ENCODE measurements at places on chromosomes 1 and 21.

GRCh38 chr1:183804916-183805841 lies at the start of gene RGL1:
RGL1 (plus strand) TSS chr1:183805120; CDS start chr1:183805298, 178 bp downstream.
- no peak for DNase-seq

DNA sequence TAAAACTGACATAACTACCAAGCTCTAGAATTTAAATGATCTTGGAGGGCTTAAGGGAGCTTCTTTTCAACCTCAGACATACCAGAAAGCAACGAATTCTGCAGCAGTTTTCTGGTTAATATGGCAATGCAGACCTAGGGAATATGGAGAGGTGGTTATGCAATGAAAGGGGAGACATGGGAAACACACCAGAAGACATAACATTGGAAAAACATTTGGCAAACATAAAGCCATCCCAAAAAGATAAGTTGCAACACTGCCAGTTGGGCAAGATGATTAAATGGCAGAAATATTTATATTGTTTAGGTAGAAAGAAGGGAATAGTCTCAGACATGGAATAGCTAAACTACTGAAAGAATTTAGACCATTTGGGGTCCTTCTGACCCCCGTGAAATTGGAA lies 104.5 kb downstream of the KCNJ6 start:
- DNase-seq = no peak

GRCh38 chr1:38004284-38005108 lies 818 bp downstream of the FHL3 start:
- no peak for DNase-seq

GRCh38 chr1:25610822-25611630 lies 5.6 kb upstream of the MAN1C1 start:
- no peak for DNase-seq

DNA sequence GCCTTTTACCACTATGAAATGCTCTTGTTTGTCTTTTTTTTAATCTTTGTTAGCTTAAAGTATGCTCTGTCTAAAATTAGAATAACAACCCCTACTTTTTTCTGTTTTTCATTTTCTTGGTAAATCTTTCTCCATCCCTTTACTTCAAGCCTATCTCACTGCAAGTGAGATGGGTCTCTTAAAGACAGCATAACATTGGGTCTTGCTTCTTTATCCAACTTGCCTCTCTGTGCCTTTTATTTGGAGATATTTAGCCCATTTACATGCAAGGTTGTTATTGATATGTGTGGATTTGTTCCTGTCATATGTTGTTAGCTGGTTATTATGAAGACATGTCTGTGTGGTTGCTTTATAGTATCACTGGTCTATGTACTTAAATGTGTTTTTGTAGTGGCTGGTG lies 41.3 kb upstream of the SSX2IP start:
- DNase-seq = no peak

DNA sequence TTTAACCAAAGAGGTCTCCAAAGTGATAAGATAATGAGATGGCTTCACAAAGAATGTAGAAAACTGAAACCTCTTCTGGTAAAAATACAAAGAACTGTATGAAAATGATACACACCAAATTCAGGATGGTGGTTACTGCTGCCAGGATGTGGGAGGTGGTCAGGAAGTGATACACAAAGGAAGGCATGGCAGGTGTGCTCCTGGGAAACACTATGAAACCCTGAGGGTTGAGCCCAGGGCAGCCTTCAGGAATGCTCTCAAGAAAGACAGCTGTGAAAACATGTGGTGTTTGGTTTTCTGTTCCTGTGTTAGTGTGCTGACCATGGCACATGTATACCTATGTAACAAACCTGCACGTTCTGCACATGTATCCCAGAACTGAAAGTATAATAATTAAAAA lies 109.3 kb downstream of the NTNG1 start:
- no peak for DNase-seq

- no peak for DNase-seq
Observed at GRCh38 chr21:46153247-46154154, 1.9 kb downstream of the FTCD start.

DNA sequence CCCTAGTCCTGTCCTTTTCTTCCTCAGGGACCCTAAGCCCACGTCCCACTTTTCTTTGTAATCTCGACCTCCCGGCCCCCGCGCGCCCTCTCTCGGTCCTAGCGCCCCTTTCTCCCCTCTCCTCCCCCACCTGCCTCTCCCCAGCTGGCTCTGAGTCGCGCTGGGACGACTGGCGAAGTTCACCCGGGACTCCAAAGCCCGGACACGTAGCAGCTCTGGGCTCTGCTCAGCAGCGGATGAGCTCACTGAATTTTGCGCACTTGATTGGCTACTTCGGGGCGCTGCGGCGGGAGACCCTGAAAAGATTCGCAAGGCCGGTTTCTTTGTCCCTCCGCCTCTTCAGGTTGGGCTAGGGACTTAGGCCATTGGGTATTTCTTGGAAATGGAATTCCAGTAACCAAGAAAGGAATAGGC lies 16.3 kb upstream of the ACKR1 start:
- no peak for DNase-seq

- no peak for DNase-seq
Observed at GRCh38 chr1:5570931-5571330, 421.3 kb downstream of the NPHP4 start.

- DNase-seq = no peak
Observed at GRCh38 chr21:31347435-31348032, 3.5 kb upstream of the TIAM1 start.

- DNase-seq = no peak
Observed at GRCh38 chr1:204975568-204976235, 67.3 kb upstream of the CNTN2 start.

DNA sequence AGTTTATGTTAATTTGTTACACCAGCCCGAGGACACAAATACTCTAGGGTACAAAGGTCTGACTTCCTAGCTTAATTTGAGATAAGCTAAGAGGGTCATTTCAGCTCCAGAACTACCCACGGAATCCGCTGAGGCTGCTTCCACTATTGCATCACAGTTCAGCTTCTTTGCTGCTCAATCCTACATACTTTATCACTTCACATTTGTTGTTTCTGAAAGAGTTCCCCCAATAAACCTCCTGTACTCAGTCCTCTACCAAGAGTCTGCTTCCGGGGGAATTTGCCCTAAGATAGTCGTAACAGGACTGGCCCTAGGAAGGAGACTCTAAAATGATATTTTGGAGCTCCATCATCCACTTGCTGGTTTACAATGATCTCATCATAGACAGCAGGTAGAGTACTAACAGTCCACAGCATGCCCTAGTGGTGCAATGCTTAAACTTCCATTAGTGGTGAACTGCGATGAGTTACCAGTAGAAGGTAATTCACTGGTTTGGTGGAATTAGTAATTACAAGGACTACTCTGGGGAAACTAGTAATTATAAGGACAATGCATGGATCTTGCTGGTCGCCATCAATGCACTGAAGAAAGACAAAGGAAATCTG lies 229.3 kb downstream of the USH2A start:
- no peak for DNase-seq

GRCh38 chr1:223341121-223341520 lies 22.9 kb downstream of the SUSD4 start:
- no peak for DNase-seq

DNA sequence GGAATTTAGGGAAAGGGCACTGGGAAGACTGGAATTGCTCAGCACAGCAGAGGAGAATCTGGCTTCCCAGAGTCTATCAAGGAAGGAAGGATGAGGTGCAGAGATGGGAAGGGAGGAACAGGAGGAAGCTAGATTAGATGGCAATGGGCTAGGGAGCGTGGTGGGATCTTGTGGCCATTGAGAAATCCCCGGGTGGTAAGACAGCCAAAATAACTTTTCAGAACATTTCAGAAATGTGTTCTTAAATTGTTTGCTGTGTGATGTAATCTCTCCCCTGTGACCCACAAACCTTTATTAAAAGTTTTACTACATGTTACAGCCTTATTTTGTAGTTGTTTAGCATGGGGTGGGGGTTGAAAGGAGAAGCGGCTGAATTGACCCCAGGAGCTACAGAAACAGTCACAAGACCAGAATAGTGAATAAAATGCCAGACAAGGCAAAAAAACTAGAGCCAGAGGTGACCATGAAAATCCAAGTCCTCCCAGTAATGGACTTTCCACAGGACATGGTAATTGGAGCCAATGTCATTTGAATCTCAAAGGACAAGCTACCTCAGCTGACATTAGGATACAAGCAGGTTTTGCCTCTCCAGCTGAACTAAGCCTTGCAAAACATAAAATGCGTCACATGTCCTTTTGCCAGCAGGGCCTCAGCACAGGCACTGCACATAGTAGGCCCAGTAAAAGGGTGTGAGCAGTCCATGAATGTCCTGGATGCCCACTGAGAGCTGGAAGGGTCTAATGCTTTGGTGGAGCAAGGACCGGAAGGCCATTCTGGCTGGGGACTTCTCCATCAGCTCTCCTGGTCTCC lies 980 bp upstream of the AHCYL1 start:
- DNase-seq = no peak

DNA sequence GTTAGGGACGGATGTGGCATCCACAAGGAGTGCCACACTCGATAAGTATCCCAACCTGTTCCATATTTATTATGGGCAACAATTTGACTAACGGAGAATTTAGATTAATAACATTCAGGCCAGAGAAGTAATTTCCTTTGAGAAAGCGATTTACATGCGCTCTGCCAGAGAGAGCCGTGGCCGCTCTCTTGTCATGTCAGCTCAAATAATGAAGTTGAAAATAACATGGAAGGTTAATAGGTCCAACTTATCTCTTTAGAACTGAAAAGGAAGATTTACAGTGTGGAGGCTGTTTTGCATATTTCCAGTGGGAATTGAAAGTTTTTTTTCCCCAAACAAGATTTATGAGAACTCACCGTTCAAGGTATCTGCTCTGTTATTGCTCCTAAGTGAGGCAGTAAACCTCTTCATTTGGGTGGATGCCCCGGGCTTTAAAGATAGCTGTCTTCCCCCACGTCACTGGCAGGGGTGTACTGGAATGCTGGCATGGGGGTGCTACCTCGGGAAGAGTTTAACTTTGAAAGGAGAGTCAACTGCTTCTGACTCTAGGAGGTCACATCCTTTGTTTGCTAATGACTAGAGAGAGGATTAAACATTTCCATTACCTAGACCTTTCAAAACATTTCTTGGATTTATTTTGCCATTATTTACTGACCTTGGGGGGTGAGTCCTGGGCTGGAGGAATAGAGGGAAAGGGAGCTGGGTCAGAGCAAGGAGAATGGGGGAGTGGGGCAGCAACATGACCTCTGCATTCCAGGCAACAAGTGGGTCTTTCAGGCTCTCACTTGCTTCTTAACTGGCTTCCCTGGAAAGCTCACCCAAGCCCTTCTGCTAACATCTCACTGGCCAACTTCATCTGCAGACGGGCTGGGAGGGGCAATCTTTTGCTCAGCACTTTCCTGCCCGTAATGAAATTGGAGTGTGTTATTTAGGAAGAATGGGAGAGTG lies 204.2 kb downstream of the CAMTA1 start:
- no peak for DNase-seq
